ENCODE measurements at places on chromosomes 16 and 17. TPM values are rescaled to one million over a fixed set of nuclear protein-coding genes. Genes with fewer than 3 reads are reported as not detected.

SULT1A1 gene
- 1.6 TPM for total RNA-seq

GCGR gene
- total RNA-seq = not detected

NPW gene
- 0.18 TPM for total RNA-seq

SLC35G6 gene
- total RNA-seq = not detected

NRN1L gene
- not detected for total RNA-seq

MPP2 gene
- total RNA-seq = 3.2 TPM

GLIS2 gene
- total RNA-seq = 0.56 TPM

DNA sequence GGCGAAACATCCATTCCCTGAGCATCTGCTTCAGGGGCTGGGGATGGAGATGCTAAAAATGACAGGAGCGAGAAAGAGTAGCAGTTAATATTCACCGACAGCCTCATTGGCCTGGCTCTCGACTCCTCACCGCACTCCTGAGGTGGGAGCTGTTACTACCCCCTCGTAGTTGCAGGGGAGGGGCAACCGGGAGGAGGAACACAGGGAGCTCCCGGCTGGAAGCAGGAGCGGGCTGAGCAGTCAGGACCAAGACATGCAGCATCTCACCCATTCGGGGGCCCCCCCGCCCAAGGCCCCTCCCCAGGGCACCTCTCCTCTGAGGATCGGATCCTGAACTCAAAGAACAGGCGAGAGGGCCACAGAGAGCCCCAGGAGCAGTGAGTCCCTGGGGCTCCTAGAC is 4.5 kb upstream of the ACSF3 start:
- no peak for DNase-seq

- no peak for DNase-seq
Observed at GRCh38 chr17:73311428-73311780, 397 bp downstream of the CDC42EP4 start.

GRCh38 chr17:60790205-60790604 is 112.6 kb downstream of the BCAS3 start:
- DNase-seq = no peak

DNA sequence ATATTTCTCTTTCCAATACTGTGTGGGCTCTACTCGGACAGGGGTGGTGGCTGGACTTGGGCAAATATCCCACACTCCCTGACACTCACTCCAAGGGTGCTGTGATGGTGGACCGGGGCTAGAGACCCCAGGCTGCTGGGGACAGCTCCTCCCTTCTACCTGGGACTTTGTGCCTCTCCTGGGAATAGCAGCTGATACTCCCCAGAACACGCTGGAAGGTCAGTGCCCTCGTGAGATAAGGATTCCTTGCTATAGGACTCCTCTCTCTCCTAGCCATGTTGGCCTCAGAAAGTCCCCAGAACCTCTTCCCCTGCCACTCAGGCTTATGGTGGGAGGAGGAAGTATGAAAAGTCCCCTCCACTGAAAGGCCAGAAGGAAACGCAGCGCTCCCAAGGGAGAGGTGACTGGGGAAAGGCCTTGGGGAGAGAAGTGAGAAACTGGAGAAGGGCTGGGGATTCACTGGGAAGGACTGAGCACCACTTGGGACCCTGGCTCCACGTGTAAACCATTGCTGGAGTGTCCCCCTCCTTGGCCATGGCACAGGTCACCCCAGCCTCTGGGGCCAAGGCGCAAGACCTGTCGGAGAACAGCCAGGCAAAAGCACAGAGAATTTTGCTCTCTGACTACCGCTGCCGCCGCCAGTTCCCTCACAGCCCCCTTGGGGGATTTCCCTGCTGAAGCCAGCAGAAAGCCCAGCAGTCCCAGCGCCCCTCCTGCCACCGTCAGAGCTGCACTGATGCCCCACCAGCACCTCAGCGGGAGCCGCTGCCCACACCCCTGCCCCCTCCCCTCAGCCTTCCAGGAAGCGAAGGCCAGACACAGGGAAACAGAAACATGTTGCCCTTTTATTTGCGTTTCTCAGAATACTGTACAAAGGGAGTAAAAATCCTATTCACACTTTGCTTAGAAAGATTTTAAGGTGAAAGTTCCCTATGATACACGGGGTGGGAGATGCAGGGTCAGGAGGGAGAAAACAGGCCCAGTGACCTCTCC is 2.1 kb upstream of the GSDMB start:
- DNase-seq = no peak

- DNase-seq = peak; percentile 26
Observed at GRCh38 chr17:43609613-43610385, 51.9 kb downstream of the MEOX1 start.

GRCh38 chr16:64982581-64982980 is 139.3 kb downstream of the CDH11 start:
- DNase-seq = peak; percentile 23

DNA sequence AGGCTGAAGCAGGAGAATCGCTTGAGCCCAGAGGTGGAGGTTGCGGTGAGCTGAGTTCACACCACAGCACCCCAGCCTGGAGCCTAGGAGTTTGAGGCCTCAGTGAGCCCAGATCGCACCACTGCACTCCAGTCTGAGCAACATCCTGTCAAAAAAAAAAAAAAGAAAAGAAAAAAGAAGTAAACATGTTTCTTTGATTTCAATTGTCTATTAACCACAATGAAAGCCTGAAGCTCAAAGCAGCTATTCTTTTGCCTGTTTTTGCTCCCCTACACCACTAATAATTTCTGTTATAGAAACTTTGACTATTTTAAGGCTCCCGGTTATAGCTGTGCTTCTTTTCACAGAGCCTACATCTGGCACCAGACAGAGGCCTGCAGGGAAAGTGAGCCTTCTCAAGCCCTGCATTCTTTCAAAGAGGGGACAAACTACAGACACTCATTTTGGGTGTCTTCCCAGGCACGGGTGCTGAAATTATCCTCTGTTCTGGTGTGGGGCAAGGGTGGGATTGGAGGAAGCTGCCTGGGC is 14.2 kb upstream of the SLC52A1 start:
- no peak for DNase-seq

DNA sequence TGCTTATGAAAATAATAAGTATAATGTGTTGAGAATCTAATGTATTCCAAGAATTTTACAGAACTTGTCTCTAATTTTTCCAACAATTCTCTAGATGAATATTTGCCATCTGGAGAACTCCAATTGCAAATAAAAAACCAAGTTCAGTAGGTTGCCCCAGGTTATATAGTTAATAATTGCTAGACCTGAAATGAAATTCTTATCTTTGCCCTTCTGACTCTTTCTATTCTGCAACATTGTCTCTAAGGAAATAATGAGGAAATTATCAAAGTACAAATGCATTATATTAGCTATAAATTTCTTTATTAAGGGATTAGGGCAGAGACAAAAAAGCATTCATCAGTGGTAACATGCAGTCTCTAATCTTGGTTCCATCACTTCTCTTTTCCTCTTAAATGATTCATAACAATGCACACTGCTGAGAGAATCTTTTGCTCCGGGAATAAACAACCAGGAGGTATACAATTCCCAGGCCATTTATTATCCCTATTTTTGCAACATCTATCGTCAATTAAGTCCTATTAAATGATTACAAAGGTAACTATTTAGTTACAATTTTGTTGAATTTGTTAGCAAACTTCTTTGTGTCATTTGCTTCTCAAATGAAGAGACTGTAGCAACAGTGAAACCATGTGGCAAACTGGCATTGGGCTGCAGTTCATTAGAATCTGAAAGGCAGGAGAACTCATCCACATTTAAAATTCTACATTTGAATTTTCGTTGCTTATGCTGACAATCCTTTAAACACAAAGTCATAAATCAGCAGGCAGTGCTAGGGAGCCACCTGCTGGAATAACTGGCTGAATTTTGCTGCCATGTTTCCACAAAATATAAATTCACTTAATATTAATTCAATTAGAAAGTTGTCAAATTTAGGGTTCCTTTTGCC is 349.6 kb downstream of the KIF2B start:
- DNase-seq = no peak

DNA sequence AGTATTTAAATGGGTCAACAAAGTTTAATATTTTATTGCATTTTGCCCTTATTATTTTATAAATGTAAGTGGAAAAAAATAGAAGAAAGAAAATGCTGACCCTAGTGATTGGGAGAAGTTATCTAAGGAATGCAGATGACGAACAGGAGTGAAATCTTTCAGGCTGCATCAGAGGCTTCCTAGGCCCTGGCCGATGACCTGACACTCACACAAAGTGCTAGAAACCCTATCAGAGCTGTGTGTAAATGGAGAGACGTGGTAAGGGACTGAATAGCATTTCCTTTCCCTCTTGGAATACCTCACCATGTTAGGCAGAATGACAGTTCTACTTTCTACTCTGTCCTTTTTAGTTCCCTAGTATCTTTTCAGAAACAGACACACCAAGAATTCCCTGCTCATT is 44.9 kb upstream of the CNEP1R1 start:
- DNase-seq = peak; percentile 7

- DNase-seq = peak; percentile 78
Observed at GRCh38 chr16:27721531-27722181, 171.7 kb downstream of the KATNIP start.

- no peak for DNase-seq
Observed at GRCh38 chr17:36922175-36922574, 15.1 kb upstream of the LHX1 start.

DNA sequence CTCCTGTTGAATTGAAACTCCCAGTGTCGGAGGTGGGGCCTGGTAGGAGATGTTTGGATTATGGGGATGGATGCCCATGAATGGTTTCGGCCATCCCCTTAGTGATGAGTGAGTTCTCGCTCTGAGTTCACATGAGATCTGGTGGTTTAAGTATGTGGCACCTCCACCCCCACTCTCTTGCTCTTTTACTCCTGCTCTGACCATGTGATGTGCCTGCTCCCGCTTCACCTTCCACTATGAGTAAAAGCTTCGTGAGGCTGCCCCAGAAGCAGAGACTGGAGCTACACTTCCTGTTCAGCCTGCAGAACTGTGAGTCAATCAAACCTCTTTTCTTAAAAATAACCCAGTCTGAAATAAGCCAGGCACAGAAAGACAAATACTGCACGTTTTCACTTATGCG is 512.4 kb downstream of the HS3ST4 start:
- DNase-seq = no peak

GRCh38 chr17:44793885-44794842 is 35.4 kb downstream of the ADAM11 start:
- no peak for DNase-seq

DNA sequence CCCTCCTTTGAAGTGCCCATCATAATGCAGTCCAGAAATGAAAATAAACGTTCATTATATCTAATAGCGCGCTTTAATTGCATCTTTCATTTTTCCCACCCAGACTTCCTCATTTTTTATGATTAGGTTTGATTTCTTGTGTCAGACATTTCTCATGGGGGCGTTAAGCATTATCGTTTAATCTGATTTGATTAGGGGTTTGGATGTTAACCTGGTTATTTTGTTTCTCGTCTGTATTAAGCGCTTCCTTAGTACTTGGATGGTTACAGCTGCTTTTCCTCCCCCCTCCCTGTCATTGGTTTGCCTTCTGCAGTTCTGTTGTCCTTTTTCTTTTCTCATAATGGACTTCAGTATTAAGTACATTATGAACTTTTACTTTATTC is 540 bp downstream of the MFSD11 start:
- DNase-seq = no peak
